Psoas muscle (tissue), 8 donors: ENCODE measurements at places on chromosomes 3 and 15.
A peak's percentile ranks its signal among the peaks of the same experiment; 100 is the strongest.

- no peak for DNase-seq
Measured at GRCh38 chr3:150355574-150355973, 52.5 kb upstream of the TSC22D2 start.

- peak; percentile 76 for DNase-seq
Measured at GRCh38 chr3:24608701-24609390, 114.2 kb upstream of the THRB start.

GRCh38 chr3:184052767-184053166 lies at the start of gene HTR3C:
TSS of gene HTR3C (plus strand) at chr3:184053047. CDS start at chr3:184053081, 34 bp downstream.
- DNase-seq, result no peak

- DNase-seq, result no peak
Measured at GRCh38 chr15:56349554-56349953, 15.7 kb upstream of the TEX9 start.

GRCh38 chr3:16142350-16143025 lies 32.0 kb upstream of the GALNT15 start:
- no peak for DNase-seq

GRCh38 chr3:122977746-122978466 lies 49.7 kb downstream of the SEMA5B start:
- no peak for DNase-seq

GRCh38 chr3:2870724-2871333 lies 239.3 kb downstream of the IL5RA start:
- DNase-seq, result no peak

DNA sequence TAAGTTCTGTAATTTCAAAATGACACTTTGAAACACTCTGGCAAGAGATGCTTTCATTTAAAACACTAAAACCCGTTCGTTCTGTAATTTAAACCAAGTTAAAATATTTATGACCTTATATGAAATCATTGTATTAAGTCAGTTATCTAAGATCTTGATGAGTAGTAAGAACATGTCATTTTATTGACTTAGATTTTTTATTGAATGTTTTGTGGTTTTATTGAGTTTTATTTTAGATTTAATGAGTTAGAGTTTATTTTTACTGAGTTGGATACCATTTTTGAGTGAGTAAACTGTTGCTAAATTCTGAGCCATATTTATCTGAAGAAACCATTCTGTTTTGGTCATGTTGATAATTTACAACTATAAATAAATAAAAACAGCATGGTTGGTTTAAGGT lies 94.3 kb downstream of the PPARG start:
- DNase-seq, result no peak

DNA sequence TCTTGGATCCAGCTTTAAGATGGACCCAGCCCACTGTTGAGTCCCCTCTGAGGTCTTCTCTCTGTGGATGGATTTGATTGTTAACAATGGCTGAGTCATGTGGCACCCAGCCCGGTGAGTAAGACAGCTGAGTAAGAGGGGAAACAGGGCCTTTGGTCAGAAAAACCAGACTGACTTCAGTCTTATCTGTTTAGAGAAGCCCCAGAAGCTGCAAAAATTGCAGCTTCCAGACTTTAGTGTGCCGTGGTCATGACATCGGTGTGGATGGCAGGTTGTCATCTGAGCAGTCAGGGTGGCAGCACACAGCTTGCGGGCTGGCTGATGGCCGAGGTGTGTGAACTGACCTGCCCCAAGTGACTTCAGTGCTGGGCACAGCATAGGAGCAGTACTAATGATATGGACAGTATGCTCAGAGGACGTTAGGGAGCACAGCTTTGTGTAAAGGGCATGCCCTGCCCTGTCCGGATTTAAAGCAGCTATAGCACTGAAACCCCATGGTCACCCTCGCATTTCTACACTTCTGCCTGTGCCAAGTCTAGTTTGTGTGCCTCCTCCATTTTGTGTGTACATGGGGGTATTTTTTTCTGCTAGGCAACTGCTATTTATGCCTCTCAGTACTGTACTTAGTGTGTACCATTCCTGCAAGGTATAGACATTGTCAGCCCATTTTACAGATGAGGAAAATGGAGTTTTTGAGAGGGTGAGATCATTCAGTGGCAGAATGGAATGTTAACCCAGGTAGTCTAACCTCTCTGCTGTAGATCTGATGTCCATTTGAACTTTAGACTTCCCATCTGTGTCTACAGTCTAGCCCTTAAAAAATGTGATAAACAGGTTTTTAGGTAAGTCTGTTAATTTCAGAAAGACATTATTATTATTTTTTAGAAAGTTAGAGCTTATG lies 44.4 kb downstream of the FLNB start:
- peak; percentile 89 for DNase-seq

DNA sequence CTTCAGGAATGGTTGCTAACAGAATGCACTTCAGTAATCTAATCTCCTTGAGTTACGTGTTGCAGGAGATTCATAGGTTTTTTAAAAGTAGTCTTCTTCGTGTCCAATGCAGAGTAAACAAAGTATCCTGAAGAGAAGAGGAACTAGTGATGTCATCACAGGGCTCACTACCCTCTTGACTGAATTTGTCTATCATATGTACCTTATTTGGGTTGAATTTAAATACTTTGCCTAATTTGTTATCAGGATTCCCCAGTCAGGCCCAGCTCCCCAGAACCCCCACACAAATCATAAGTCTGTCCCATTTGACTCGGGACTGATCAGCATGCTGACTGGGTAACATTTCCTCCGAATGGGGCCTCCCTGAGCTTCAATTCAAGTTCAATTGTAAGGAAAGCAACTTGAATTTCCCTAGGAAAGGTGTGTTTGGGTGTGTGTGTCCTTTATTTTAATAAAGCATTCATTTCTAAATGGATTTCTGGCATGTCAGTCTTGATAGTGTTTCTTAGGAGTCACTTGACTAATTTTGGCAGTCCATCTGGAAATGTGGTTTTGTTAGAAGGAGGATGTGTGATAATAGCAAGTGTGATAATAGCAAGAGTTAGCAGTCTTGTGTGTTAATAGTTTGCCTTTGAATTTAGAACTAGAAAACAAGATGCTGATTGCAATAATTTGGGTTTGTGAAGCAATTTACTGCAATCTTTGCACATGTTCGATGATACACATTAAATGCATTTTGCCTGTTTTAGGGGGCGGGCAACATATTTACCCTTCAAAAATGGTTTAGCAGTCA lies 21.9 kb downstream of the OXNAD1 start:
- DNase-seq, result no peak

DNA sequence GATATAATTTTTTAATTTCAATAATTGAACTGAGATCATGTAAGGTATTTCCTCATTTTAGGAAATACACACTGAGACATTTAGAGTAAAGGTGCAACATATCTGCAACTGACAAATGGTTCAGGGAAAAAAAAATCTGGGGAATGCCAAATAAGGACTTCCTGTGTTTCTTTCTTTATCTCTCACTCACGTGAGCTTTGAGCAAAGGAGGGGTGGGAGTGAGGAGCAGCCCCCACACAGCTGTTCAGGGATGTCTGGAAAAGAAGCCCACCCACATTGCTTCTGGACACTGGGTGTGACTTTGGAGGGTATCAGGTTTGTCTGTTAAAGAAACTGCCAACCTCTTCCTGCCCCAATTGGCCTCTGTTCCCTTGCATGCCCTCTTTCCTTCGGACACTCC lies 5.6 kb upstream of the TP63 start:
- DNase-seq, result no peak

DNA sequence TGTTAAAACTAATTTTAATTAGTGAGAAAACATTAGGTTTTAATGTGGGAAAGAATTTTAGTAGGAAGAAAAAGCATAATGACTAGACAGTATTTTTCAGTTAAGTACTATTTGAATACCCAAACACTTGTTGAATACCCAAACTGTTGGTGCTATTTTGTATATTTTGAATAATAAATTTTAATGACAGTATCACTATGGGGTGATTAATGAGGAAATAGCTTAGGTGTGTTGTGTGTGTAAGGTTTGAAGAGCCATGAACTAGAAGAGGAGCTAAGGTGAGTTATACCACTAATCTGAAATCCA lies 4.7 kb upstream of the EBLN2 start:
- no peak for DNase-seq

- DNase-seq, result no peak
Measured at GRCh38 chr3:133979553-133979952, 50.2 kb downstream of the SLCO2A1 start.

GRCh38 chr3:16056217-16056616 lies 118.3 kb upstream of the GALNT15 start:
- DNase-seq, result peak; percentile 81

DNA sequence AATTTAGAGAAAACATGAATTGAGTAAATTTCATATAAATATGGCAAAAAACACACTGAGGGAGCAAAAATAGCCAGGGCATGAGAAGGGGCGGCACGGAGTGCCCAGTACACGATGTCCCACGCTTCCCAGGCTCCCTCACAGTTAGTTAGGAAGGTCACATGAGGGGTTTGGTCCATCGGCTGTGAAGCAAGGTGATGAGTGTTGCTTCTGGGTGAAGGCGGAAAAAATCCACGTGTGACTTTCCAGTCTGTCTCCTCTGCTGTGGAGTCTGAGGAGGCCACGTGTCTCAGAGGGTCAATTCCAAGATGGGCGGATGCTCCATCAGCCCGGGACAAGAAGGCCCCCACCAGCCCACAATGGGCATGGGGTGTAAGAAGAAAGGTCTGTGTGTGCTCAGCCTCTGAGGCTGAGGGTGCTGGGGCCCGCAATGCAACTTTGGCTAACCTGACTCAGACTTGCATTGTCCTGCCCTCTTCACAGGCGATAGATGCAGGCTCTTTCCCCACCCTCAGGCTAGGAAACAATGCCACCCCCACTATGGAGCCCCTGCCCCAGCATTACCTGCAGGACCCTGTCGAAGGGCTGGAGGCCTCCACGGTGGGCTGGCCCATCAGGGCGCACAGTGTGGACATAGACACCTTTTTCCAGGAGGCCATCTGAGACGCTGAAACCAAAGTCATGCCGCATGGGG lies 45.7 kb downstream of the GRIP2 start:
- peak; percentile 21 for DNase-seq

- DNase-seq, result peak; percentile 76
Measured at GRCh38 chr3:66413151-66413751, 87.6 kb downstream of the LRIG1 start.

GRCh38 chr3:177523872-177524438 lies 326.7 kb upstream of the TBL1XR1 start:
- no peak for DNase-seq

- DNase-seq, result no peak
Measured at GRCh38 chr15:100834731-100835130, 44.9 kb upstream of the ALDH1A3 start.

DNA sequence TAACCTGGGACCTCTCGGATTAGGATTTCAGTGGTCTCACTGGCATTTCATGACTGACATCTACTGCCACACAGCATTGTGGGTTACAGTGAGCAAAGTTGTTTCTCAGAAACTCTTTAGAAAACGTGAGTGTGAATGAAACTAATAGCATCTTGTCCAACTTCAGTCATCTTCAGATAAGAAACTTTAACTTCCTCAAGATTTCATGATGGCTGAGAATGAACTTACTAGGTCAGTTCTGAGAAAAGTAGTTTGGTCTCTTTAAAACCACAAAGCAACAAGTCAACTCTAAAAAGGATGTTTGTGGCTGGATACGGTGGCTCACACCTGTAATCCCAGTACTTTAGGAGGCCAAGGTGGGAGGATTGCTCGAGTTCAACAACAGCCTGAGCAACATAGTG lies 14.2 kb upstream of the HOMER2 start:
- DNase-seq, result no peak

DNA sequence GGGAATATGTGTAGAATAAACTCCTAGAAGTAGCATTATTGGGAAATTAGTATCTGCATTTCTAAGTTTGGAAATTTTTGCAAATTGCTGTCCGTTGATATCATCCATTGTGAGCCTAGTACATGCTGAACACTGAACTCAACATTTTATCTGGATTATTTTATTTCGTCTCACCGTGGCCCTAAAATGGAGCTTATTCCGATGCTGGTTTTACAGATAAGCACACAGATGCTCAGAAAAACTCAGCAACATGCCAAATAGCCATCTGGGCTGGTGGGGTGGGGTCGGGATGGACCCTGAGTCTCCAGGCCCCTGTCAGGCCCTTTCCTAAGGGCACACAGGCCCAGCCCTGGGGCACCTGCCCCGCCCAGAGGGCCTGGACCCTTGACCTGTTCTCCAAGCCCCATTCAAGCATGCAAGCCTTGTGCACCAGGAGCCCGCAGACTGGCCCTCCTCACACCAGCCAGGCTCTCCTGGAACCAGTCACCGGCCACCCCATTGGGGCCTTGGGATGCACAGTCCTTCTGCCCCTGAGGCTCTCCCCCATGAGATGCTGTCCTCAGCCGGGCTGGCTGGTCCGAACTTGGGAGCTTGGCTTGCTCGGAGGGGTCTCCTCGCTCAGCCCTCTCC lies 20.7 kb upstream of the KLF13 start:
- no peak for DNase-seq

- DNase-seq, result no peak
Measured at GRCh38 chr3:48451270-48451669, 4.7 kb downstream of the ATRIP start.

DNA sequence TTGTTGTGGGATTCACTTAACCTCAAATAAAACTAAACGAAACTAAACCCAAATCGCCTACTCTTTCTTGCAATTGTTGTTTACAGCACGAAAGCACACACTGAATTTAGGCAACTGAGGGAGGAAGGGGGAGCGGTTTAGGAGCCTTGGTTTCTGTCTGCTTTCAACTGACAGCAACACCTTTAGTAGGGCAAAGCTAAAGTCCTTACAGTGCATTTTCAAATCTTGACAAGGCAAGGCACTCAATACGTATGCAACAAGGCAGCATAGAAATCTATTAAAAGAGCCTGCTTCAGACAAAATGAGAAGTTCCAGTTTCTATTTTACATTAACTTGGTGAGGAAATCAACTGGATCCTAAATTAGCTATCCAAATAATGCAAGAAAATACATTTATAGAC lies 174.6 kb downstream of the CHST2 start:
- no peak for DNase-seq

DNA sequence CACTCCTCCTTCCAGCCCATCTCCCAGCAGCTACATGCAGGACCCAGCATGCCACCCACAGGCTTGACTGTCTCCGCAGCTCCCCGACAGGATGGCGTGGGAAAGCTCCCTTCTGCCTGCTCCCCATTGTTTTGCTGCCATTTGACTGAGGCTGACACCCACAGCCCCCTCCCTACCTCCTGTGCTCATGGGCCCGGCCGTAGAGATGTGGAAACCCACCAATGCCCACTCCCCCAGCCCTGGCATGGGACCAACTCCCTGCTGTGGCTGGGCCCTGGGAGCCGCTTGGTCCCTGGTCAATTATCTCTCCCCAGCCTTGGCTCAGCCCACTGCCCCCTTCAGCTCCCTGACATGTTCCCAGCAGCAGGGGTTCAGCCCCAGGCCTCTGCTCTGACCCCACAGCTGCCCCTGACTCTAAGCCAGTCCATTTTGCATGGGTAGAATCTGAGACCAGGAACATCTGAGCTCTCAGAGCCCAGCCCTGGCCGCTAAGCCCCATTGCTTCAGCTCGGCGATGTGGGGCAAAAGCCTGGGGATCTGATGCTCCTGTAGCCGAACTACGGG lies 8.2 kb downstream of the C3orf22 start:
- no peak for DNase-seq

GRCh38 chr3:164360738-164361406 lies 717.4 kb downstream of the SI start:
- DNase-seq, result no peak

GRCh38 chr3:98657457-98657856 lies 64.0 kb upstream of the CPOX start:
- DNase-seq, result no peak
